ENCODE measurements at places on chromosomes 6 and 20. TPM values are rescaled to one million over a fixed set of nuclear protein-coding genes. Genes with fewer than 3 reads are reported as not detected.

Gene BPIFB1
- not detected for total RNA-seq

Gene SLC22A16
- 25.6 TPM for total RNA-seq

Gene ISM1
- total RNA-seq = 0.27 TPM

Gene CENPQ
- total RNA-seq = 1.1 TPM

Gene REM1
- total RNA-seq = 0.27 TPM
